ENCODE measurements at places on chromosomes 4 and X. TPM values are rescaled to one million over a fixed set of nuclear protein-coding genes. Genes with fewer than 3 reads are reported as not detected.

Gene RHOH
- 3.2 TPM for total RNA-seq

Gene SERPINA7
- not detected for total RNA-seq

Gene TMEM150C
- 8.9 TPM for total RNA-seq

Gene CCNA2
- total RNA-seq: 85.3 TPM

Gene XK
- total RNA-seq: 0.12 TPM

Gene CXorf38
- 7.1 TPM for total RNA-seq

Gene UTP14A
- 24.1 TPM for total RNA-seq

Gene ATG4A
- total RNA-seq: 8.4 TPM

Gene OPRPN
- not detected for total RNA-seq

Gene AFF2
- 15.4 TPM for total RNA-seq

Gene DDX53
- total RNA-seq: not detected

Gene HPGD
- not detected for total RNA-seq

Gene XAGE3
- not detected for total RNA-seq

Gene HNRNPH2
- 74.0 TPM for total RNA-seq

Gene PNCK
- 9.4 TPM for total RNA-seq

Gene NOP14
- total RNA-seq: 46.6 TPM

Gene CFAP99
- not detected for total RNA-seq

DNA sequence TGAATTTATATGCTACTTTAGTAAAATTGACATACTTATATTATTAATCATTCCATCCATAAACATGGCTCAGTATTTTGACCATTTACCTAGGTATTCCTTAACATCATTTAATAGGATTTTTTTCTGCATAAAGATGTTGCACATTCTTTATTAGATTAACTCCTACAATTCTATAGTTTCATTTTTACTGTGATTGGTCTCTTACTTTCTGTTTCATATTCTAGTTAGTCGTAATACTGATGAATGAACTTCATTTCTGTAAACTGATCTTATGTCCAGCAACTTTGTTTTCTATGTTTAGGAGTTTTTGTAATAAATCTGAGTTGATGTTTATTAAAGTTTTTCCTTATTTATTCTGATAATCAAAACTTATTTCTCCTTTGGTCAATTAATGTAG, 278.2 kb upstream of the CXXC4 start:
- H3K27me3 ChIP-seq: no peaks in the 10 kb centered on the region
- H3K4me3 ChIP-seq: no peak overlapping the region
- DNase-seq: no peak
- no peaks in the 10 kb centered on the region for H3K36me3 ChIP-seq

GRCh38 chrX:13494562-13494961, 74.8 kb upstream of the EGFL6 start:
- DNase-seq: no peak
- peaks cover 4% of the 10 kb centered on the region for H3K36me3 ChIP-seq
- H3K27ac ChIP-seq: no peak overlapping the region
- H3K4me1 ChIP-seq: no peaks in the 10 kb centered on the region

DNA sequence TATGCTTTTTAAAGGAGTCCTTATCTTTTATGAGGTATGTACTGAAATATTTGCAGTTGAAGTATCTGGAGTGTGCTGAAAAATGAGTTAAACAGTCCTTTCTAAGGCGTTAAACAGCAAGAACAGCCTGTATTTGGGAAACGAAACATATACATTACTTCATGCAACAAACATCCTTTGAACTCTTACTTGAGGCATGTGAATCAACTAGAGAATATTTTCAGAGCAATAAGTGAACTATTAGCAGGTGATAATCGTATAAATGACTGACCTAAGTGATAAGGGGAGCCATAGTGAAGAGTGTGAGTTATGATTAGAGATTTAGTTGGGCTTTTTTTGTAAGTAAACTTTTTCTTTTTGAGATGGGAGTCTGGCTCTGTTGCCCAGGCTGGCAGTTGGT, 45.9 kb upstream of the RHOH start:
- no peak for DNase-seq
- peaks cover 30% of the 10 kb centered on the region for H3K36me3 ChIP-seq

GRCh38 chr4:7987148-7987989, 47.7 kb upstream of the AFAP1 start:
- H3K36me3 ChIP-seq: no peaks in the 10 kb centered on the region
- peaks cover 15% of the 10 kb centered on the region for H3K4me1 ChIP-seq
- H3K27ac ChIP-seq: no peak overlapping the region
- no peaks in the 10 kb centered on the region for H3K27me3 ChIP-seq
- peak; percentile 82 for DNase-seq

GRCh38 chrX:32137525-32137924, 1065.7 kb upstream of the FTHL17 start:
- H3K4me1 ChIP-seq: no peaks in the 10 kb centered on the region
- H3K27me3 ChIP-seq: no peaks in the 10 kb centered on the region
- DNase-seq: peak; percentile 22
- H3K4me3 ChIP-seq: no peak overlapping the region
- no peaks in the 10 kb centered on the region for H3K36me3 ChIP-seq
- H3K27ac ChIP-seq: no peak overlapping the region

DNA sequence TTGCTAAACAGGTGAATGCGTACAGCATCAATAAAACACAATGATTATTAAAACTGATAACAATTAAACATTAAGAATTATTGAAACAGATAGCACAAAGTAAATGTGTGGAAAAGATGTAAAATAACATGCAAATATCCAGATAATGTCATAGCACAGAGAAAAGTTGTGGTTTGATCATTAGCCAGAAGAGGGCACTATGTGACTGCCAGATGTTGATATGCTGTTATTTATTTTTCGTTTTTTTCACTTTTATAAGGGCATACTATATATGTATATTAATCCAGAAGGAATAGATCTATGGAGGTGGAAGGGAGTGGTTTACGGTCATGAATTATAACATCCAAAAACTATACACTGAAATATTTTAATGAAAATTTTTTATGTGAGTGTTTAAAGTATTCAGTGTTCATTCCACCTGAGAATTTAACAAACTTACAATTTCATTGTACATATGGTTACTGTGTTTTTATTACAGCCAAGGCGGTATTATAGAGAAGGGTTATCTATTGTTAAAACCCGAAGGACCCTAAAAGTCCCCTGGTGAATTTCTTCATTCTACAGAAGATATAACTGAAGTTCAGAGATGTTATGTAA, 211.9 kb upstream of the UGT8 start:
- no peak overlapping the region for H3K27ac ChIP-seq
- H3K4me3 ChIP-seq: no peak overlapping the region
- peak; percentile 23 for DNase-seq
- no peaks in the 10 kb centered on the region for H3K27me3 ChIP-seq
- no peaks in the 10 kb centered on the region for H3K4me1 ChIP-seq
- H3K36me3 ChIP-seq: no peaks in the 10 kb centered on the region

DNA sequence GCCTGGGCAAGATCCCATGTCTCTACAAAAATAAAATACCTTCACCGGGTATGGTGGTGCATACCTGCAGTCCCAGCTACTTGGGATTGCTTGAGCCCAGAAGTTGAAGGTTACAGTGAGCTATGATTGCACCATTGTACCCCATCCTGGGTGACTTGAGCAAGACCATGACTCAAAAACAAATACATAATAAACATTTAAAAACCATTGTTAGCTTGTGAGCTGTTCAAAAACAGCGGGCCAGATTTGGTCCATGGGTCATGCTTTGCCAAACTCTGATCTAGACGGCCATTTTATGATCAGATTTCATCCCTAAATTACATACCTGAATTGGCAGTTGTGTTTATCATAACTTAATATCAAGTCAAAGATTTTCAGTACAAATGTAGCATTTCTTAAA, 76.0 kb upstream of the GPM6B start:
- H3K4me1 ChIP-seq: peaks cover 47% of the 10 kb centered on the region
- no peak for DNase-seq
- no peaks in the 10 kb centered on the region for H3K36me3 ChIP-seq
- no peak overlapping the region for H3K4me3 ChIP-seq

- H3K27me3 ChIP-seq: no peaks in the 10 kb centered on the region
- H3K27ac ChIP-seq: no peak overlapping the region
- peak overlapping the region; percentile 92 for H3K4me3 ChIP-seq
- no peaks in the 10 kb centered on the region for H3K36me3 ChIP-seq
Observed at GRCh38 chr4:186887291-186887700, 163.6 kb upstream of the FAT1 start.

GRCh38 chr4:71232056-71232430, 106.8 kb upstream of the SLC4A4 start:
- H3K36me3 ChIP-seq: no peaks in the 10 kb centered on the region
- DNase-seq: no peak
- peaks cover 45% of the 10 kb centered on the region for H3K4me1 ChIP-seq

DNA sequence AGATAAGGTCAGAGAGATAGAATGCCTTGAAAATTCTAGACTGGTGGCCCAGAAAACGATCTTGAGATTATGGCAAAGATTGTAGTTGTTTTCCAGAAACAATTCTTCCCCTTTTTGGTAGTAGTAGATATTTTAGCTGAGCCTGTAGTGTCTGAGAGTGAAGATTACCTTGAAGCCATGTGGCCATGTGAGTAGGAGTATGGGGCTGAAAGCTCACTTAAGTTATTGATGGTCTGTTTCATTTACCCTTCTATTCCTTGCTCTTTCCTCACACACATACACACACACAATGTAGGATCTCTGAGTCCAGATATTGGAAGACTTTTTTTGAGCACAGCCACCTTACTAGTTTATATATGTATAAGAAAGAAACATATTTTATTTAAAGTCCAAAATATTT, 941.6 kb upstream of the GRID2 start:
- no peaks in the 10 kb centered on the region for H3K27me3 ChIP-seq
- no peak overlapping the region for H3K4me3 ChIP-seq
- no peaks in the 10 kb centered on the region for H3K4me1 ChIP-seq
- no peak overlapping the region for H3K27ac ChIP-seq
- H3K36me3 ChIP-seq: no peaks in the 10 kb centered on the region
- DNase-seq: no peak

DNA sequence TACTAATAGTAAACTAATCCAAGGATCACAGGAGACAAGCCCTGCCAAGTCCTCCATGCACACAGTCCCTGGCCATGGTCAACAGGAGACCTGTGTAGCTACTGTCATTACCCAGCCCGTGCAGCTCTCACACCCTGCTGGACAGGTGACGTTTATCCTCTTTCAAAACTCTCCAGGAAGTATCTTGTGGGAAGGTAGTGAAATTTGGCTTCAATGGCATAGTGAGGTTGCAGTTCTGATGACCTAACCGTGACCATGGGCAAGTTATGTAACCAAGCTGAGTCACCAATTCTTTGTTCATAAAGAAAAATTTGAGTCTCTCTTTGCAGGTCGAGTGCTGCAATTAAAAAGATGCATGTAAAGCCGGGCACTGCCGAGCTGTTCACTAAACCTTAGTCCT, 11.3 kb upstream of the SLC2A9 start:
- H3K36me3 ChIP-seq: no peaks in the 10 kb centered on the region
- H3K27ac ChIP-seq: no peak overlapping the region
- DNase-seq: no peak
- H3K27me3 ChIP-seq: no peaks in the 10 kb centered on the region

DNA sequence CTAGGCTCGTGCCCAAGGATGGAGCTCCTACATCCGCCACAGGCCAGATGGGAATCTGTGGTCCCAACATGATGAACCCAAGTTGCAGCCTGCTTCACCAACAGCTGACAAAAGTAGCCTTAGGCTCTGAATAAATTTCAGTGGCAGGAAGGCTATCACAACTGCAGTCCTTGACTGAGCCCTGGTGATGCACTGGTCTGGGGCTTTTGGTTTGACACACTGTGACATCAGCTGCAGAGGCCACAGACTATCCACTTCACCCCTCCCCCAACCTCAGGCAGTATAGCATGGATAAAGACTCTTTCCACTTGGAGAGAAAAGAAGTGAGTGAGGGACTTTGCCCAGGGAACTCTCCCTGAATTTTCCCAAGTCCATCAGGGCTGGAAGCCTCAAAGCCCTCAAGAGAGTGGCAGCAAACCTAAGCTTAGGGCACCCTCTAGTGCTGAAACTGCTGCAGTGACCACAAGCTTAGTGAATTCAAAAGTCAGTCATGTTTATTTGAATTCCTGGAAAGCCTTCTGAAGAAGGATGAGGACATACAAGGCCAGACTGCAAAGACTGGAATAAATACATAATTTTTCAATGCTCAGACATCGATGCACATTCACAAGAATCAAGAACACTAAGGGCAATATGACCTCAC, 135.0 kb upstream of the TENT5D start:
- no peaks in the 10 kb centered on the region for H3K36me3 ChIP-seq
- no peak overlapping the region for H3K4me3 ChIP-seq
- no peak overlapping the region for H3K27ac ChIP-seq
- no peaks in the 10 kb centered on the region for H3K4me1 ChIP-seq
- H3K27me3 ChIP-seq: no peaks in the 10 kb centered on the region

GRCh38 chr4:151649479-151649878, 111.3 kb downstream of the GATB start:
- no peak for DNase-seq
- peaks cover 10% of the 10 kb centered on the region for H3K27me3 ChIP-seq
- no peaks in the 10 kb centered on the region for H3K36me3 ChIP-seq
- no peak overlapping the region for H3K4me3 ChIP-seq
- no peaks in the 10 kb centered on the region for H3K4me1 ChIP-seq

- no peaks in the 10 kb centered on the region for H3K27me3 ChIP-seq
- H3K4me1 ChIP-seq: peaks cover 32% of the 10 kb centered on the region
- no peak overlapping the region for H3K27ac ChIP-seq
- no peak overlapping the region for H3K4me3 ChIP-seq
- H3K36me3 ChIP-seq: peaks cover 17% of the 10 kb centered on the region
Observed at GRCh38 chr4:139903845-139904244, 238.2 kb downstream of the MGST2 start.

DNA sequence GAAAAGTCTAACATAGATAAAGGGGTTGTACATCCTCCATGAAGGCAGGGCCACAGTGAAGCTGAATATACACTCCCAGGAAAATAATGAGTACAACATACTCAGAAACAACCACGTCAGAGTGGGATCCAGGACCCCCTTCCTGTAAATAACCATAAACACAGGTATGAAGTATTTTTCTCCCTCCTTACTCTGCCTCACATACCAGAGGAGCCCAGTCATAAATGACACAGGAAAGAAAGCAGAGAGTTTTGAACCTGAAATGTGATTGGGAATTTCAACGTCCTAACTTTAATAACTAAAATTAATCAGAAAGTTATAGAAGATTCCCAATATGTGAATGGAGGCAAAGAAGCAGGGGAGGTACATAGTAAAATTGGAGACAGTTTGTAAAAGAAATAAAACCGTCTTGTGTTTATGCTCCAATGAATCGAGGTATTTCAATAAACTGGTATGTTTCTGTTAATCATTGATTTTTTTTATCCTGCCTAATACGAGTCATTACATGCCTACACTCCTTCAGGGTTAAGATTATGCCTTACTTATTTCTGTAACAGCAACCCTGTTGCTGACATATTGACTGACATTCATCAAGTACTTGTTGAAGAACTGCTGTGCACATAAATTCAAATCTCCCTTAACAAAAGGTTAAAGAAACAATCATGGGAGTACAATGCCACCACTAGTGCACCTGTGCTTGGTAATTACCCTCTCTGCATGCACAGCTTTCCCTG, 431.3 kb downstream of the KCNIP4 start:
- no peaks in the 10 kb centered on the region for H3K36me3 ChIP-seq
- H3K4me1 ChIP-seq: no peaks in the 10 kb centered on the region
- no peak overlapping the region for H3K27ac ChIP-seq
- DNase-seq: no peak

- no peaks in the 10 kb centered on the region for H3K27me3 ChIP-seq
- H3K4me1 ChIP-seq: peaks cover 25% of the 10 kb centered on the region
- no peak for DNase-seq
- H3K36me3 ChIP-seq: peaks cover 9% of the 10 kb centered on the region
- H3K27ac ChIP-seq: no peak overlapping the region
- H3K4me3 ChIP-seq: peak overlapping the region; percentile 94
Observed at GRCh38 chrX:78106651-78106986, 2.6 kb downstream of the PGK1 start.

GRCh38 chrX:46628460-46629371, 55.2 kb downstream of the CHST7 start:
- H3K4me1 ChIP-seq: peaks cover 9% of the 10 kb centered on the region
- H3K36me3 ChIP-seq: peaks cover 8% of the 10 kb centered on the region
- H3K27ac ChIP-seq: no peak overlapping the region
- no peaks in the 10 kb centered on the region for H3K27me3 ChIP-seq
- DNase-seq: no peak
